ENCODE measurements at places on chromosomes 6 and 20.

- peak; percentile 22 for DNase-seq
Observed at GRCh38 chr6:161273274-161273751, 548 bp downstream of the AGPAT4 start.

DNA sequence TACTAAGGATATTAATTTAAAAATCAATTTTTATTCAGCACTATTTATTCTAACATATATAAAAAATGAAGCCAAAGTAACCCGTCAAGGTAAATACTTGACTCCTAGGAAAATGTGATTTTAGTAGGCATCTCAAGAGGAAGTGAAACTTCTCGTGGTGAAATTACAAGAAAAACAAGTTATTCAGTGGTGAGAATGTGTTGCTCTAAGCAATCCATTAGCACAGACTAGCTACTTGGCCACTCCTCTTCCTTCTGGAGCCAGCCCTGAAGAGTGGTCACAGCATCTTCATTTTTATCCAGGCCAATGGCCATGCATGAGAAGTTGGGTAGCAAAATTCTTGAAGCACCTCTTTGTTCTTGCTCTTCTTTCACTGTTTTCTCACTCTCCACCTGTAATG lies 40.4 kb upstream of the GFRAL start:
- DNase-seq: no peak

GRCh38 chr6:133230052-133230451 lies 11.1 kb upstream of the EYA4 start:
- no peak for DNase-seq

DNA sequence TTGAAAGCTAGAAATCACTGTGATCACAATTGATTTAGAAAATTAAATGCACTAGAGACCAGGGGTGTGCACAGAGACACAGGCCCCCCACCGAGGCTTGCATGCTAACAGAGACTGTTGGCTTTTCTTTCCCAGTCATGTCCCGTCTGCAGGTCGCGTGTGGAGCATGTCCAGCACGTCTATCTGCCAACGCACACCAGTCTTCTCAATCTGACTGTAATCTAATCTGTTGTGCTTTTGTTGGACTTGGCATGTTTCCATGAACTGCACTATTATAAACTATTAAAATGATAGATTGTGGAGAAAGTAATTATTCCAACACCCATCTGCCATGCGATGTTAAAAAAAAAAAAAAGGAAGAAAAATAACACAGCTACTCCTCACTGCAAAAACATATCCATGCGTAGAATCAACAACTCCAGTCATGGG lies 17.7 kb downstream of the MYLIP start:
- DNase-seq: no peak

GRCh38 chr6:168367285-168367751 lies 47.7 kb upstream of the DACT2 start:
- no peak for DNase-seq

GRCh38 chr20:11795071-11795615 lies 122.5 kb upstream of the BTBD3 start:
- DNase-seq: no peak

DNA sequence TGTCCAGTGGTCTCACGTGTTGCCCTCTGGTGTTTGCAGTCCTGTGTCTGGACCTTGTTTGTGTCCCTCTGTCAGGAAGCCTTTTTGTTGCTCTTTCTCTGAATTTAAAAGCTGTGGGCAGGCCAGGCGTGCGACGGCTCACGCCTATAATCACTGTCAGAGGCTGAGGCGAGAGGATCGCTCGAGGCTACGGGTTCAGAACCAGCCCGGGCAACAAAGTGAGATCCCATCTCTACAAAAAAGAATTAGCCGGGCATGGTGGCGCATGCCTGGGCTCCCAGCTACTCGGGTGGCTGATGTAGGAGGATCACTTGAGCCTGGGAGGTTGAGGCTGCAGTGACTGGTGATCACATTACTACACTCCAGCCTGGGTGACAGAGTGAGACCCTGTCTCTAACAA lies 28.5 kb downstream of the OSBPL2 start:
- DNase-seq: no peak

DNA sequence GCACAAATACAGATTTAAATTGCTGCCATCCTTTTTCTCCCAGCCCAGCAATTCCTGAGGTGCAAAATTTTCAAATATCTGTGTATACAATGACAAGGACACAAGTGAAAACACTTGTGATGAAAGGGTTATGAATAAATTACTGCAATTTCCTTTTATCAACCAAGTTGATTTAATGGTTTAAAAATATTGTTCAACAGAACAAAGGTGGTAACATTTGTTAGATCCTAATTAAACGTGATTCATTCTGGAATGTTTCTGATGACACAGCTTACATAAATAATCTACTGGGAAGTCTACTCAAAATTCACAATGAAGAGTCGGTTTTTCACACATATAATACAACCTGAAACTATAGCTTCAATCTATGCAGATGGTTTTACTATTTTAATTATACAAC lies 17.1 kb downstream of the B4GALT5 start:
- no peak for DNase-seq

DNA sequence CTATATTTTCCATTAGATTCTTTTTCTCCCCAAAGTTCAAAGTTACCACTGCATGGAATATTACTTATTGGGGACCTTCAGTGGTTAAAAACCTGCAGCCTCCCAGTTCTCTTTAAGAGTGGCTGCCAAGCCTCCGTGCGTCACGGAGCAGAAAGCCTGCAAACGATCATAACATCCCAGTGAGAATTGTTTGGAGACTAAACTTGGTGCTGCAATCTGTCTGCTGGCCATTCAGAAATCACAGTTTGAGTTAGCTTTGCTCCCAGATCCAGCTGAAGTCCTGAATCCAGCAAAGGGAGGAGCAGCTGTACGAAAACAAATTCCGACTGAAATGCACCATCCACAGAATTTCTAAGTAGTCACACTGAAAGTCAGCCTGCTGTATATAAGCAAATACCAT lies 213.5 kb upstream of the PDE10A start:
- no peak for DNase-seq

GRCh38 chr20:24016607-24017457 lies 28.3 kb upstream of the GGTLC1 start:
- no peak for DNase-seq

DNA sequence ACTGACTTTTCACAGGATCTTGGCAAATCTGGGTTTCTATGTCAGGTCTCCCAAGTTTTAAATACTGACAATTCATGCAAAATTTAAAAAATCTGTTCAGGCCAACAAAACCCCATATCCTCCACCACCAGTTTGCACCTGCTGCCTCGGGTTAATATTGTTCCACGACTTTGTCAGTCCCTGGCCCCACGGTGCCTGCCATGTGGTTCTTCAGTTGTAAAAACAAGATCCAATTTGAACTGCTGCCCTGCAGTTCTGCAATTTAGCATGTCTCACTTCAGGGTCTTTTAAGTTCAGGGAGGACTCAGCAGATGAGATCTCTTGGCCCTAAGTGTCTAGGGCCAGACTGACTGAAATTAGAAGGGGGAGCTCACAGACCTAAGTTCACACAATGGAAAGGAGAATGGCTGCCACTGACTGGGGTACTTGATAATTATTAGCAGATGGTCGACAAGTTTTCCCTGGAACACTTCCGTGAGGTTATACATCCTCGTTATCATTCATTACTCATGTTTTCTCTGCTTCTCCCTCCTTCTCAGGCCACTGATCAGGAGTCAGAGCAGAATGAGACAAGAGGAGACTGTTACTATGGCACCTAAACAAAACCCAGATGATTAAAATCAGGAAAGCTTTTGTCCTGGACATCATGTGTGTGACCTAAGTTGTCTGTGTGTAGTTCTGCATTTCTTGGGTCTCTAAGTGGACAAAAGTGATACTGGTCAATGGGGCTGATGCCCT lies 223.6 kb downstream of the KIF16B start:
- DNase-seq: peak; percentile 65
